ENCODE measurements at places on chromosomes 5 and 9.

DNA sequence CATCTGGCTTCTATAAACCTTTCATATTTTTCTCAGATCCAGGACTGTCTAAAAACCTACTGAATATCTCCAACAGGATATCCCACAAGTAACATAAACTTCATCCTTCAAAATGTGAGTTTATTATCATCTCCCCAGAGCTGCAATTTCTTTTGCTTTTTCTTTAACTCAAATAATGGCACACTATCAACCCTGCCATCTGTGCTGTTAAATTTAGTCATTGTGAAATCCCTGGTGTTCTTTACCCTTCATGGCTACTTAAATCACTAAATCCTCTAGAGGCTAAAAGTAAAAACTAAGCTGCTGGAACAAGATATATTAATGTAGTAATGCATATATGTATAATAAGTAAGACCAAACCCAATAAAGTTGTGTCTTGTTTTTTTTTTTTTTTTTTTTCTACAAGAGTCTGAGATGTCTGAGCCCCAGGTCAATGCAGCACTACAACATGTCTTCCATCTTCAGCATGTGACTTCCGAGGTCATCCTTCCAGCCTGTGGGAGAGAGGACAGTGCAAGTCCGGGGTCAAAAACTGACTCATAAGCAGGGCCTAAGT is 362.9 kb downstream of the ADGRV1 start:
- DNase-seq: no peak

GRCh38 chr9:1946526-1947283 is 68.4 kb upstream of the SMARCA2 start:
- DNase-seq: no peak

- DNase-seq: no peak
Observed at GRCh38 chr5:6492934-6493333, 44.3 kb downstream of the UBE2QL1 start.

- no peak for DNase-seq
Observed at GRCh38 chr5:144352330-144352729, 181.7 kb downstream of the KCTD16 start.

DNA sequence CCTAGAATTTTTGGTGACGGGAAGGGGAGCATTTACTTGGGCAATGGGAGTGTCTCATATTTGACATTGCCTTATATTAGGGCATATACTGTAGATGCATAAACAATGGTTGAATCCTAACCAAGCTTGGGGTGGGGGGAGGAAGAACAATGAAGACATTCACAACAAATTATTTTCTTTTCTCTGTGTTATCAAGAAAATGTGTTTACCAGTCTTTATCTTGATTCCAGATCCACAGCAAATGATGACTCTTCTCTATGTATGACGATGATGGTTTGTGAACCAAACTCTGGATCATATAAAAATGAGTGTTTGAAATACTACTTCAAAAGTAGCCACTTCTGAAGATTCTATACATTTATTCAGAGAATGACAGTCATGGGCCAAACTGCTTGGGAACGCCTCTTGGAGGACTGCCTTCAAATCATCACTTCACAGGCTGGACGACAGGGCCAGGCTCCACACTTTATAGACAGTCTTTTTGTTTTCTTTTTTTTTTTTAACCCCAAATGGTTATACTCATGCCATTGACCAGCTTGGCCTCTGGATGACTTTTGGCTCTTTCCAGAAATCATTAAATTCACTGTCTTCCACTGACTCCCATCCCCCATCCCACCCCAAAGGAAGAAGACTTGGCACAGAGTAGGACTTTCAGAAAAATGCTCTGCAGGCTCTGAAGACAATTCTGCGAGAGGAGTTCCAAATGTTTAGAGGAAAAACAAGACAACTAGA is 123.8 kb upstream of the LIFR start:
- no peak for DNase-seq

DNA sequence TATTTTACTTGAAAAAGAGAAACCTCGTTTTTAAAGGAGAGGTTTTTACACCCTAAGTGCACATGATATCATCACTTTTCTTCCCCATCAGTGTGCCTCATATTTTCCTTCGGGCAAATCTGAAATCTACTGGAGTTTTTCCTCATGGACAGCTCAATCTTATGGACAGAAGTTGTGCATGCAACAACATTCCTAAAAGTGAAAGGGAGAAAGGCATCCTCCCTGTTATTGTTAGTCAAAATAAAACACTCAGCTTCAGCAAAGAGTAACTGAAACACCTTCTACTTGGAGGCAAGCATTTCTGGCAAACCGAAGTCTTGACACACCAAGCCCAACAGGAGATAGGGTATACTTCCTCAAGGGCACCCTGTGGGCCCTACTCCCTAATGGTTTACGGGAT is 217.9 kb downstream of the BNC2 start:
- DNase-seq: no peak

- DNase-seq: no peak
Observed at GRCh38 chr9:82558855-82559630, 503.9 kb downstream of the RASEF start.

DNA sequence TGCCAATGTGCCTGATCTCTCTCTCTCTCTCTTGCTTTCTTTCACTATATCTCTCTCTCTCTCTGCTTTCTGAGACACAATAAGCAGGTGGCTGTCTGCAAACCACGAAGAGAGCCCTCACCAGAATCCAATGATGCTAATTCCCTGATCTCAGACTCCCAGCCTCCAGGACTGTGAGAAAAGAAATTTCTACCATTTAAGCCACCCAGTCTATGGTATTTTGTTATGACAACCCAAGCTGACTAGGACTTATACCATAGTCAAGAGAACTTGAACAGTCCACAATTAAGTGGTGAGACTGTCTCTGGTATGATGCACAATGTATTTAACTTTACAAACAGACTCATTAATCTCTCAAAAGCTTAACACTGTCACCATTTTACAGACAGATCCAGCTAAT is 67.0 kb downstream of the NFIB start:
- no peak for DNase-seq

- DNase-seq: peak; percentile 14
Observed at GRCh38 chr9:124164811-124165210, 92.9 kb upstream of the NEK6 start.

DNA sequence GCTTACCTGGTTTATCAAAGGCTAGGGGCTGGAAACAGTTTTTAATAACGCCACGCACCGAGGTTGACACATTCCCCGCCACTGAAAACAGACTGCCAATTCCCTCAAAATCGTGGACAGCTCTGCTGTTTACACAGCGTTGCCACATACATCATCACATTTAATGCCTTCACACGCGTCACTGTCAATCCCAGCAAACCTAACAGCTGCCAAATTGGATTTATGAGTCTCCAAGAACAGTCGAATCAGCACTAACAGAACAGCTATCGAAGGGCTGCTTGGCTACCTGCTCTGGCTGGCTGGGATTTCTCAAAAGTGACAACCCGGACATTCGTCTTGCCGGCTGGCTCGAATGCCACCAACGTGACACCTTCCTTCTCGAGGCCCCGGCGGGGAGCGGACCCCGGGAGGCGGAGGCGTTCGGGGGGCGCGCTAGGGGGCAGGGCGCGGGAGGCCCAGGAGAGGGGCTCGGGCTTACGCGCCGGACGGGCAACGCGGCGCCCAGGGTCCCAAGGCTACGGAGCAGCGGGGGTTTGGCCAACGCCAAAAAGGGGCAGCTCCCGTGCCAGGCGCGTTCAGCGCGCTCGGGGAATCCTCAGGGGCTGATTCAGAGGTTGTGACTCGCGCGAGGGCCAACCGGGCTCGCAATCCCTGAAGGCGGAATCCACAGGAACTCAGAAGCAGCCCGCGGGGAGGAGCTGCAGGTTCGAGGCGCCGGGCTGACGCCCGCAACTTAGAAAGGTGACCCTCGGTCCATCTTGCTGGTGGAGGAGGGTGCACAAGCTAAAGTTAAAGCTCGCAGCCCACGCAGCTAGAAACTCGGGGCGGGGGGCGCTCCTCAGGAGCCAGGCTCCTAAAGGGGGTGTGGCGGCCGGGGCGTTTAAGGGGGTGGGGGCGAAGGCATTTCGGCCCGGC is 1.2 kb downstream of the CDC14B start:
- DNase-seq: no peak

- DNase-seq: peak; percentile 17
Observed at GRCh38 chr5:122192497-122193496, 63.5 kb downstream of the ZNF474 start.

DNA sequence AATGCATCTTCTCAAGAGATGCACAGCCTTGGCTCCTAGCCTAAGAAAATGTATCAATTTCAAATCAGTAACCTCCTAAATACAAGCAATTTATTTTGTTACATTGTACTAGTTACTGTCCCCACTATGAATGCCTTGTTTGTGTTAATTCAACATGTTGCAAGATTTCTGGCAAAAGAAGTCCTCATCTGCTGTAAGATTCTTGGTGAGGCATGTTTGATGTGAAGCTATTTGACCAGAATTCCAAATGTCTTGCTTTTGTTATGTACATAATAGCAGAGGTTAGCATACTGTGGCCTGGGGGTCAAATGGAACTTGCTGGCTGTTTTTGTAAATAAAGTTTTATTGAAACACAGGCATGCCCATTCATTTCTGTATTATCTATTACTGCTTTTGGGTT is 1023.1 kb upstream of the WWC1 start:
- DNase-seq: no peak

DNA sequence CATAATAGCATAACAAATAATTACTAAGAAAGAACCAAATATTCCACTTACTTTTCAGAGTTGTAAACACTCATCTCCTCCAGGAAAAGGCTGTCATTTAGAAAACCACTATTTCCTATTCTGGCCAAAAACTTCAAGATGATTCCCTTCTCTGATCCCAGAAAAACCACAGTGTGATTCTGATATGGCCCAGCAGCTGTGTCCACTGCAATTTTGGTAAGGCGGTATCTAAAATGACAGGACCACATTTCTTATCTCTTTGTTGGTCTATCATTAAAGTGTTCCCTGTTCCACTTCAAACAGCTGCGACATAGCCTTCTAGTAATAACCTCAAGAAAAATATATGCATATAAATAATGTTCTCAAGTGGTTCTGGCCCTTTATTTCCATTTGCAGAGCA is 96.1 kb downstream of the SEMA6A start:
- no peak for DNase-seq

DNA sequence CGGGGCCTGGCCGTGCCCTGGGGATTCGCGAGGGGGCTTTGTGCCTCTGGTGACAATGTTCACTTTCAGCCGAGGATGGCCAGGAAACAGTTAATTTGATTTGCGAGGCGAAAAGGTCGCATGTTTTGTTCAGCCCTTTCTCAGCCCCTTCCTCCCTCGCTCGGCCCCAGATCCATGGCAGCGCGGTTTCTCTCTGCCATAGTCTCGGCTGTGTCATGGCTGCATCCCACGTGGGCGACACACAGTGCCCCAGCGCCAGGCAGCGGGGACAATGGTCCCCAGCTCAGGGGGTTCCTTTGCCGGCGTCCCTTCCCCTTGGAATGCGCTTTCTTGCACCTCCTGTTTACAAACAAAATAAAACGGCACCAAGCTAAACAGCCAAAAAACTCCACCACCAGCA is 370.3 kb upstream of the IRX2 start:
- DNase-seq: no peak

DNA sequence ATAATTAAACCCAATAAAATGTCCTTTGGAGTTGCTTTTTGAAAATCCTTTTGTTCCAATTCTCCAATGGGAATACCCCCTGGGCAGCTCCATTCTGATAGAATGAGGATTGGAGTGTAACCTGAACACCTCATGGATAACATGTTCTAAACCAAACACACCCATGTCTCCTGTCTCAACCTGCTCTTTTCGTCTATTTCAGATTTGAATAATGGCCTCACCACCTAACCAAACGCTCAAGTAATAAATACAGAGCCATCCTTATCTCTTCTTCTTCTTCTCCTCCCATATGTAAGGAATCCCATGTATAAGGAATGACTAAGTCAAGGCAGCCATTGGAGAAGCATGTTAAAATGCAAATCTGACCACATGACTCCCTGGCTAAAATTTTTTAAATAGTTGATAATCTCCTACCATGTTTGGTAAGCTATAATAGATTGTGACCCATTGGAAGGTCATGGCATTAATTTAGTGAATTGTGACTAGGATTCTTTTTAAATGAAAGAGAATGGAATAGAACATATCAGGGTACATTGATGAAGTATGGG is 26.0 kb downstream of the ELL2 start:
- no peak for DNase-seq

DNA sequence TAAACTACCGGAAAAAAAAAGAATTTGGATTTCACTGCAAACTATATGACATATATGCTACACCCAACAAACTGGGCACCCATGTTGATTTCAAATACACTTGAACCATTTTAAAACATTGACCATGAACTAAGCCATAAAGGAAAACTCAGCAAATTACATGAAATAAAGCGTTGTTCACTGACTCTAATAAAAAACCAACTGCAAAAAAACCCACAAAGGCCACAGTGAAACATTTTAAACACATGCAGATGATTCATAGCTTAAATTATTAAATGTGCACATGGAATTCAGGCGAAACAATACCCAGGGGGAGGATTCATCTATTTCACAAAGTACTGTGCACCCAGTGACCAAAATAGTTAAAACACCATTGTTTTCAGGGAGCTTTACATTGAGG is 33.3 kb downstream of the MTRR start:
- no peak for DNase-seq

DNA sequence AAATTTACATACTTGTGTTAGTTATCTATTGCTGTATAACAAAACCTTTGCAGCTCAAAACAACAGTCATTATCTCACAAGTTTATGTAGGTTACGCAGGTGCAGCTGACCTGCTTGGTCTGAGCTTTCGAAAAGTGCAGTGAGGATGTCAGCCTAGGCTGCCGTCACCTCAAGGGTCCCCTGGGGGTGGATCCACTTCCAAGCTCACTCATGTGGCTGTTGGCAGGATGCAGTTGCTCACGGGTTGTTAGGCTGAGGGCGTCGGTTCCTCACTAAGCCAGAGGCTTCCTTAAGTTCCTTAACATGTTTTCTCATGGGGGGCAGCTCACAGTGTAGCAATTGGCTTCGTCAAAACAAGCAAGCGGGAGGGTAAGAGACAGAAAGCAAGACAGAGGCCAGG is 139.8 kb downstream of the DOCK8 start:
- no peak for DNase-seq

GRCh38 chr5:16866273-16866672 is 69.8 kb downstream of the MYO10 start:
- DNase-seq: no peak

- no peak for DNase-seq
Observed at GRCh38 chr5:141573489-141574121, 45.2 kb downstream of the DIAPH1 start.

- no peak for DNase-seq
Observed at GRCh38 chr9:90017679-90018078, 412.9 kb downstream of the GADD45G start.

- DNase-seq: peak; percentile 60
Observed at GRCh38 chr5:322942-323879, 1.7 kb downstream of the AHRR start.

DNA sequence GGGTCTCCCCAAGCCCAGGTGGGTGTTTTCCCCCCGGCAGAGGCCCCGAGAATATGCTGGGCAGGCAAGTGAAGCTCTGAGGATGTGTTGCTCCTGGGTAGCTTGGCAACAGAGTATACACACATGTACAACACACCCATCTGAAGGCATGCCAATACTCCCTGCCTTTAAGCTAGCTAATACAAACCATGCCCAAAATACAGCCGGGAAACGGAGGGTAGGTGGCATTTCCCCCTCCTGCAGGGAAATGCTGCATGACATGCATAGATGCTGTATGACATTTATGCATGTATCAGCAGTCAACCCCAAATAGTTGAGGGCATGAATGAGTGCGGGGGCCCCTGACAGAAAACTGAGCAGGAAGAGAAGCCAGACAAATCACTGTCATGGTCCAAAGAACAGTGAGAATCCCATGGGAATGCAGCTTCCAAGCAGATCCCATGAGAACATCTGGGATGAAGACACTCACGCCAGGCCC is 614.1 kb downstream of the EBF1 start:
- no peak for DNase-seq

Measured in HL-60 (cell line).